Activated CD4-positive, alpha-beta T cell treated with anti-CD3 and anti-CD28 coated beads, Interleukin-10, Interleukin-2, amounts not matched to agents 100 ng/mL and 50 ng/mL, durations not matched to agents 16 hours and 8 hours (primary cell): ENCODE measurements at places on chromosomes 16 and 17.

- no peak for DNase-seq
Measured at GRCh38 chr16:53356478-53357207, 77.6 kb upstream of the RBL2 start.

DNA sequence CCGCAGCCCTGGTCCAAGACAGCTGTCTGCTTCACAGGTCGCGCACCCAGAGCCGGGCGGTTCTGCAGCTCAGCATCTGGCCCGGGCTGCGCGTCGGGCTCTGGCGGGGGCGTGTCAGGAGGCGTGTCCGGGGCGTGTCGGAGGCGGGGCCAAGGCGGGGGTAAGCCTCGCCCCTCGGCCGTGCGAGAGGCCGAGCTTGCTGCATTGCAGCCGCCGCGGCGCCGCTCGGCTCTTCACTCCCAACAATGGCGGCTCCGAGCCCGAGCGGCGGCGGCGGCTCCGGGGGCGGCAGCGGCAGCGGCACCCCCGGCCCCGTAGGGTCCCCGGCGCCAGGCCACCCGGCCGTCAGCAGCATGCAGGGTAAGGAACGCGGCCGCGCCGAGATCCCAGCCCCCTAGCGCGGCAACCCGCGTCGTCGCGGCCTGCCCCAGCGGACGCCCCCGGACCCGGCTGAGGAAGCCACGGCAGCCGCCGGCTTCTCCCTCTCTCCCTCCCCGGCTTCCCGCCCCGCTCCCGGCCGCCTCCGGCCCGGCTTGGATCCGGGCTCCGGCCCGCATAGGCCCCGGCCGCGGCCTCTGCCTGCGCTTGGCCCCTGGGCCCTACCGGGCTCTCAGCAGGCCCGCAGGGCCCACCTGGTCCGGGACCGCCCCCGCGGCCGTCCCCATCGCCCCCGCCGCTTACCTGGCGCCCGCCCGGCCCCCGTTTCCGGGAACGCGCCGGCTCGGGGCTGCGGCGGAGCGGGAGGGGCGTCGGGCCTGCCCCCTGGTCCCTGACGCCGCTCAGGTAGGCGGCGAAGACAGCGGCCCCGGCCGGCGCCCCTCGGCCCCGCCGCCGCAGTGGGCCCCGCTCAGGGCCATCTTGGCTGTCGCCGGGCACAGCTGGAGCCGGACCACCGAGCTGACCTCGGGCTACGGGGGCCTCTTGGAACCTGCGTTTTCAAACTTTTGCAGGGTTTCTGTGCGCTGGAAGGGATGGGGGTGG is at the start of gene MAP2K4:
MAP2K4 (plus strand) TSS at position 236 of the 981 bp plus-strand sequence; CDS start at position 246, 10 bp downstream.
- DNase-seq: peak; percentile 95

- DNase-seq: no peak
Measured at GRCh38 chr17:58432806-58433573, 15.7 kb upstream of the RNF43 start.

- DNase-seq: no peak
Measured at GRCh38 chr17:81854974-81855774, 5.2 kb downstream of the P4HB start.

DNA sequence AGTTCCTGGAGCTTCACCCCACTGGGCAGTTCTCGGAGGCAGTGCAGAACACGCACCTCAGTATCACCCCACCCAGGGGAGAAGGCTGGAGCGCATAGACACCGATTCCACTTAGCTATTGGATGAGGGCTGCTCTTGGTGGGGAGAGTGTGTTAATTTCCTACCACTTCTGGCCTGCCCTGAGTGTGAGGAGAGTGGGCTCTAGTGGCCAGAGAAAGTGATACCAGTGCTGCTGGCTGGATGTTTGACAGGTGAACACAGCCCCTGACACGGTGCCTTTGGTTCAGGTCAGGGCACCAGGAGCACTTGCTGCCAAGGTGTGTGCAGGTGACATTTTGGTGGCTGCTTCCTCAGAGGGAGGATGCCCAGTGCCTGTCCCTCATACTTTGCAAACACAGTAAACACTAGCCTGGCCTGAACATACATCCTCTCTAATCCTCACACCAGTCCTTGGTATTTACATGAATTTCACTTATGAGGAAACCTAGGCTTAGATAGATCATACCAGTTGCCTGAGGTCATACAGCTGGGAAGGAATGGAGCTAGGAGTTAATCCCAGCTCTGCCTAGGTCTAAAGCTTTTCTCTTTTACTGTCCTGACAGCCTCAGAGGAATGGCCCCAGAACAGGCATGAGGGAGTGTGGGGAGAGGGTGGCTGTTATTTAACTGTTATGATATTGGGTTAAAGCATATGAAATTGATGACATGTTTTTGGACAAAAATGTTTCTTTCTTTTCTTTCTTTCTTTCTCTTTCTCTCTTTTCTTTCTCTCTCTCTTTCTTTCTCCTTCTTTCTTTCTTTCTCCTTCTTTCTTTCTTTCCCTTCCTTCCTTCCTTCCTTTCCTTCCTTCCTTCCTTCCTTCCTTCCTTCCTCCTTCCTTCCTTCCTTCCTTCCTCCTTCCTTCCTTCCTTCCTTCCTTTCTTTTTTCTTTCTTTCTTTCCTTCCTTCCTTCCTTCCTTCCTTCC is 21.0 kb upstream of the ITGAX start:
- peak; percentile 35 for DNase-seq

GRCh38 chr17:64139542-64139941 is 9.6 kb upstream of the ERN1 start:
- no peak for DNase-seq

GRCh38 chr17:37082311-37082860 is 133.6 kb downstream of the AATF start:
- DNase-seq: no peak

GRCh38 chr16:58906981-58907715 is 173.0 kb upstream of the GOT2 start:
- no peak for DNase-seq

GRCh38 chr16:24124291-24124690 is 131.8 kb upstream of the CACNG3 start:
- DNase-seq: no peak

- DNase-seq: no peak
Measured at GRCh38 chr17:3656755-3657587, 11.4 kb downstream of the TAX1BP3 start.

DNA sequence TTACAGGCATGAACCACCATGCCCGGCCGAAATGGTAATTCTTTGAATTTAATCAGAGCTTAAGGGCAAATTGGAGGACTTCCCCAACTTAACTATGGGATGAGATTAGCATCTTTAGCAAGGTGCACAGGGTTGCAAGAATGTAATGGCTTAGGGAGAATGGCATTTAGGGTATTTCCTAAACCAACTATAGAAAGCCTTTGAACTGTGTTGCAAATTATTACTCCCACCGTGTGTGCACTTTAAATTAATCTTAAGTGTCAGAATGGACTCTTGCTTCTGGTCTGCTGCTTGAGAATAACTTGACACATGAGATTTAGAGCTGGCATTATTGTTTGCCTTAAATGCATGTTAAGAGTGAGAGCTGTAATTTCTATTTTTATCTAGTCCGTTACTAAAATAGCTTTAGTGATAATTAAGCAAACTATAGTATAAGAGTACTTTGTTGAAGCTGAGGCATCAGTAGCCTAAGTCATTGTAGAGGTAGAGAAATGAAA is 59.8 kb downstream of the TUBD1 start:
- peak; percentile 42 for DNase-seq

GRCh38 chr17:81322271-81323082 is 27.4 kb upstream of the SLC38A10 start:
- peak; percentile 47 for DNase-seq

DNA sequence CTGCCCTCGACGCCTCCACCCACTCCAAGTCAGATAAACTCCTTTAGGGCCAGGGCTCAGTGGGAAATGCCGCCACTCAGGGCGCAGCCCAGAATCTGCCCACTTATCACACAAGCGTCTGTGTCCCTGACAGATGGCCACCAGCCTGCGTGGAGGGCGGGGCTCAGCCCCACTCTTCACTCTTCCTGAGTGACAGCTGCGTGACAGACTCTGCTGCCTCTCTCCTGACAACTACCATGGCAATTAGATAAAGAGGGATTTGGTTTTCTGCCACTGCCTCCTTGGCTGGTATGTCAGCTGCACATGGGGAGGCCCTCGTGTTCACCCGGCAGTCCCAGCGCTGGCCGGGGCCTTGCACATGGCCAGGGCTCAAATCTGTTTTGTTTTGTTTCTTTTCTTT is 96.2 kb downstream of the RTN4RL1 start:
- DNase-seq: no peak

DNA sequence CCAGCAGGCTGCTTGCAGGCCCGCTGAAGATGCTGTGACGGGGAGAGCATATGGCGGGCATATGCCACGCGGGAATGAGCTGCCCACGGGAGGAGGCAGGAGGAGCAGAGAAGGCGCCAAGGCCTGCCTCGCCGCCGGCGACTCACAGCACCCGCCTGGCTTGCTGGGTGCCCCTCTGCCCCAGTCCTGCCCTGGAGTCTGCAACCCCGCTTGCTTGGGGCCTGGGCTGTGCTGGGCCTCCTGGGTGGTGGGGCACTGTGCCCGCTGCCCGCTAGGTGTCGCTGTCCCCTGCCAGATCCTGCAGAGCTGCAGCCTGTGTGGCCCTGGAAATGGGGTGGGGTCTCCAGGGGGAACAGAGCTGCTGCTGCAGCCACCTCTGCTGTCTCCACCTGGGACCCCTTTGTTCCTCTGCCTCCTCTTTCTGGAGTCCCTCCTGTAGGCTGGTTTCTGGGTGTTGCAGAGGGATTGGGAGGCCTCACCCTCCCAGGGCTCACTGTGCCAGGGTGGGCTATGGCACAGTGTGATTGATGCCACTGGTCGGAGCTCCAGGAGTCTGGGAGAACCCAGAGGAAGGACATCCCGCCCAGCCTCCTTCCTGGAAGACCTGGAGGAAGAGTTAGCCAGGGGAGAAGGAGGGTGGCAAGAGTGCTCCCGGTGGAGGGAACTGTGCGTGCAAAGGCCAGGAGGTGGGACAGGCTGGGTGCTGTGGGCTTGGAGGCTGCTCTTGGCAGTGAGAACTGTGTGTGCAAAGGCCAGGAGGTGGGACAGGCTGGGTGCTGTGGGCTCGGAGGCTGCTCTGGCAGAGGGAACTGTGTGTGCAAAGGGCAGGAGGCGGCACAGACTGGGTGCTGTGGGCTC is 141.0 kb upstream of the CIBAR2 start:
- peak; percentile 61 for DNase-seq

DNA sequence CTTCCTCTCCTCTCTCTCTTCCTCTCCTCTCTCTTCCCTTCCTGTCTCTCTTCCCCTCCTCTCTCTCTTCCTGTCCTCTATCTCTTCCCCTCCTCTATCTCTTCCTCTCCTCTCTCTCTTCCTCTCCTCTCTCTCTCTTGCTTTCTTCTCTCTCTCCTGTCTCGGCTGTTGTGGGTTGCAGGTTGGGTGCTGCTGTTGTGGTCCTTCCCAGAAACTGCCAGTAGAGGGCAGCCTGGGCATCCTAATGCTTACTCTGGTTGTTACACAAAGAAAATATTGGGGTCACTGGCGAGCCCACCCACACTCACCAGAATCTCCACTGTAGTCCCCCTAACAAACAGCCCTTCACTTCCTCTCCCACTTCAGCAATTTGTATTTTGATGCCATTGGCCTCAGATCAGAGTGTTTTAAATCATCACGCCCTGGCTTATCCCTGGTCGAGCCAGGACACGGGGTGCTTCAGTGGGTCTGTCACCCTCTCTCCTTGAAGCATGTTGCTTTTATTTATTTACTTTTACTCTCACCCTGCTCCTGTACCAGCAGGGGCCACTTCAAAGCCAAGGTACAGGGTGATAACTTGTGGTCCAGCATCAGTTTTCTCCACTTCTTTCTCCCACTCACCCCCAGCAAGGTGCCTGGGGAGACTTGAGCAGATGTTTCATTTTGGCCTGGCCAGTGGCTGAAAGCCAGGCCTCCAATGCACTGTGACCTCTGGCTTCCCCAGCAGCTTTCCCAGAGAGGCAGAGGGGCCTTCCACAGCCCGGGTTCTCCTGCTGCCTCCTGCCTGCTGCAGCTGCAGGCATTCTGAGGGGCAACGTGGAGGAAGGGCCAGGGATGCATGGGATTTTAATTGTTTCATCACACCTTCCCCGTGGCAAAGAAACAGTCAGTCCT is 4.7 kb upstream of the MMP15 start:
- DNase-seq: peak; percentile 65

- DNase-seq: peak; percentile 16
Measured at GRCh38 chr17:66423056-66423955, 120.9 kb downstream of the PRKCA start.

DNA sequence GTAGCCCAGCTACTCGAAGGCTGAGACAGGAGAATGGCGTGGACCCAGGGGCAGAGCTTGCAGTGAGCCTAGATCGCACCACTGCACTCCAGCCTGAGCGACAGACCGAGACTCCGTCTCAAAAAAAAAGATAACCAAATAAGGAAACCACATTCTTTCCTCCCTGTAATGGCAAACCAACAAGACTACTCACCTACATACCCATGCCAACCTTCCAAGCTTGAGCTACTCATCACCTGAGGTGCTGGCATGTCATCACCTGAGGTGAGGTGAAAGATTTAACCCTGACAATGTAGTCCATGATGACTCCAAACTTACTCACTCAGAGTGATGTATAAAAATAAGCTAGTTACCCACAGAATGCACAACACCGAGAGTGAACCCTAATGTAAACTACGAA is 85.2 kb downstream of the SMG6 start:
- no peak for DNase-seq

- no peak for DNase-seq
Measured at GRCh38 chr16:86212706-86213436, 297.5 kb upstream of the FOXF1 start.

DNA sequence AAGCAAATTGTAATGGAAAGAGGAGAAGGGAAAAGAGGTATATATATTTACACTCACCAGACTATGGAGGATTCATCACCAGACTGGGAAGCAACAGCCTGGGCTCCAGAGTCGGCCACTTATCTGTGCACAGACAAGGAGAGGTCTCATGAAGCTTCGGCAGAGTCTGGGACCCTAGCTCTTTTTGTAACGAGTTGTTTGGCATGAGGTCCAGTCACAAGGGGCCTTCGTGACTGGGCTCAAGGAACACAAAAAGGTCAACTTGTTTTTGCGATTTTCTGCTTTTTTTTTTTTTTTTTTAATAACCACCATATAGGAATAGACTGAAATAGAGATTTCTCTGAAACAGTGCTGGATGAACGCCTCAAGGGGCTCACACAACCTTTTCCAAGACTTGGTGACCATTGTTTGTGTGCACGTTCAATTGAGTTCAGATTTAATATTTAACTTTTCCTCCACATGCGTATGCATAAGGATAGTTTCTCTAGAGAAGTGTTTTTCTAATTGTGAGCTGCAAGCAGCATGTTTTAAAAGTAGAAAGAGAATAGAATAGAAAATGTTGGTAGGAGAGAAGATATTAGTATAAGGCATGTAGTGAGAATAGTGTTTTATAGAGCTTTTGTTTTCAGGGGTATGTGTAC is 25.8 kb downstream of the BPTF start:
- DNase-seq: no peak

GRCh38 chr17:31251105-31251969 is 45.7 kb downstream of the OMG start:
- no peak for DNase-seq

- no peak for DNase-seq
Measured at GRCh38 chr16:49405123-49405522, 31.5 kb downstream of the C16orf78 start.

DNA sequence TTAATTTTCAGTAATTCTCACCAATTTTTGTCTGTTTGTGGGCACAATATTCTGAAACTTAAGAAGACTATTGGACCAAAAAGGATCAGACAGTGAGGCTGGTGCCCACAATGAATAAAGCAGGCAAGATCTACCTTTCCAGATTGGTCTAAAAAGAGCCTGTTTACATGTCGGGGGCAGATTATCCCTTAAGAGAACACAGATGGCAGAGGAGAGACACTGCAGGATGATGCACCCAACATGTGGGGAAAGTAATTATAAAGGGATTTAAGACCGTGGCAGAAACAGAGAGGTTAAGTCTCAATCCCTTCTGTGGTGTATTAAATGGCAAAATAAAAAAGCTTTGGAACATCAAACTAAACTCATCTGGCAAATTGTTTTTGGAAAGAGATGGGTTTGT is 331.8 kb upstream of the CDH11 start:
- DNase-seq: no peak

GRCh38 chr17:80781807-80782277 is 209.8 kb upstream of the CHMP6 start:
- no peak for DNase-seq
